ENCODE measurements at places on chromosomes 12 and 14.

- DNase-seq, result no peak
Observed at GRCh38 chr12:125983784-125984500, 918.7 kb downstream of the AACS start.

DNA sequence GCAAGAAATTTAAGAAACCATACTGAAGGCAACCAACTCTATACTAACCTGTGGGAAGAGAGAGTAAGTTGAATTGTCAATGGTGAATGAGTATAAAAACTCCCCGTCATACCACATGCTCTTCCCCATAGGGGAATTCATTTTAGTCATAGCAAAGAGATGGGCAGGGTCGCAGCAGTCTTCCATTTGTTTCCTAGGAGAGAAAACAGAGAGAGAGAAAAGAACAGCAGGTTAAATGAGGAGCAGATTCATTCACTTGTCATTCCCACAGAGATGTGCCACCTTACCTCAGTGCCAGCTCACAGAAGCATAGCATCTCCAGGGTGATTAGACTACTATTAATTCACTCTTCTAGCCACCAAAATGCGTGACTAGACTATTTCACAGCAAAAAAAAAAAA lies 47.4 kb downstream of the ST8SIA1 start:
- DNase-seq, result no peak

GRCh38 chr12:107992870-107993451 lies 136.1 kb upstream of the WSCD2 start:
- peak; percentile 49 for DNase-seq

- DNase-seq, result no peak
Observed at GRCh38 chr14:60164404-60164711, 840 bp downstream of the DHRS7 start.

GRCh38 chr12:55708695-55709233 lies 1.1 kb upstream of the ITGA7 start:
- no peak for DNase-seq

- no peak for DNase-seq
Observed at GRCh38 chr12:128059621-128060370, 207.2 kb upstream of the TMEM132C start.

- no peak for DNase-seq
Observed at GRCh38 chr14:91261986-91262549, 17.6 kb upstream of the GPR68 start.

DNA sequence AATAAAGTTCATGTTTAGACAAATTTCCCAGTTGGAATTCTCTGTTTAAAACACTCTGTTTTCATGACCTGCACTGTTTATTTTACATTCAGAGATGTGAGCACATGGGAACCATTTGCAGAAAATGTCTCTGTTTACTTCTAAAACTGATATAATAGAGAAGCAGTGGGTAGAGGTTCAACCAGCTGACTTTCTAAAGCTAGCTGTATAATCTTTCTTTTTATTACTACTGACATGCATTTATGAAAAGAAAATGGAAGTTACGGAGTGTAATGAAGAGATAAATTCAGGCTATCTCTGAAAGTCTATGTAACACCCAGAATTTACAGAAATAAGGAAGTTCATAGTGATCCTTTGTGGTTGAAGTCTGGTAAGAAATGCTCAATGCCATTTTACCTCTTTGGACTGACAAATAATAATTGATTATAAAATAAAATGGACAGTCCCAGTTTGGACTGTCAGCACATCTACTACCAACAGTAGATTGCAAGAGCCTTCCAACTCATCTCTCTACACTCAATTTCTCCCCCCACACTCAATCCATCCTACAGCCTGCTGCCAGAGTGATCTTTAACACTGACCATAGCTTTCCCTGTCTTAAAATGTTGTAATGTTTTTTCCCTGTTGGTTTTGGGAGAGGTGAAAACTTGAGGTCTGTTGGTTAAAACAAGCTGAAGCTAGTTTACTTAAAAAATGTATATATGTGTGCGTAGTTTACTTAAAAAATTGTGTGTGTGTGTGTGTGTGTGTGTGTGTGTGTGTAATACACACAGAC lies 137.4 kb downstream of the AEBP2 start:
- DNase-seq, result no peak

- no peak for DNase-seq
Observed at GRCh38 chr12:11868027-11868426, 202.7 kb upstream of the BCL2L14 start.

DNA sequence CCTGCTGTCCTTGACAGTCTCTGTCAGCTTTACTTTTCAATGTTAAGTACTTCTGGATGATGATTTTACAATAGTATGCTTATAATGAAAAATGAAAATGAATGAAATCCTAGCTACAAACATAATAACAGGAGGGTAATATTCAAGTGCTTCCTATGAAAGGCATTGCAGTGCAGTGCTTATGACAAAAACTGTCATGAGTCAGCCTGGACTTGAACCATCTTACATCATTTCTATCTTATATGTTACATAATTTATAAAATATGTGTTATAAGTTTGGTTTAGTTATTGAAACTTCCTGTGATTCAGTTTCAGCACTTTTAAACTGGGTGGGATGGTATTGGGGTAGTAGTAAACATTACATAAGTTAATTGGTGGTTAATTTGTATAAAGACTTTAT lies 451.7 kb downstream of the TMEM117 start:
- DNase-seq, result no peak

GRCh38 chr12:84913129-84913515 lies 523 bp upstream of the SLC6A15 start:
- peak; percentile 28 for DNase-seq

DNA sequence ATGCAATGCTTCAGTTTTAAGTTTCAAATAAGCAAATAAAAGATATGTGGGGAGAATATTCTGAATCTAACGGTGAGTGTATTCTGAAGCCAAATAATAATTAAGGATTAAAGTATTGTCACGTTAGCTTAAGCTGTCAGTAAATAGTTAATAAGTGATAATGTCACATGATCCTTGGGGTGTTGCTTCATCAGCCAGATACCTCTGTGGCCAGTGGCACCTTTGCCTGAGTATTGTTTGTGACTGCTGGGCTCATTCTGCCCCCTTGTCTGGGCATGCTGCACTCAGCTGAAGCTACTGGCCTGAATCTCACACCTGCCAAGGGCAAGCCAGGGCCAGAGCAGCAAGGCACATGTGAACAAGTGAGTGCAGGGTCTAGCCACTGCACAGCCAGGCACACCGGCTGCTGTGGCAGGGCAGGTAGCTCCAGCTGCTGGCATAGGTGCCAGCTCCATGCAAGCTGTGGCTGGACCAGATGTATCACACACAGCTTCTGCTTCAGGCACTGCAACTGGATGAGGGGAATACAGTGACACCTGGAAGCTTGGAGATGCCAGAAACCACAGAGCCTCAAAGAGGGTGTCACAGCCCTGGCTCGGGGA lies 739.7 kb downstream of the SLC6A15 start:
- DNase-seq, result no peak

GRCh38 chr14:87630846-87631245 lies 362.1 kb downstream of the GALC start:
- DNase-seq, result no peak

- DNase-seq, result no peak
Observed at GRCh38 chr14:89304561-89304960, 112.5 kb downstream of the FOXN3 start.

- DNase-seq, result no peak
Observed at GRCh38 chr12:126095748-126096510, 1030.7 kb downstream of the AACS start.

- DNase-seq, result no peak
Observed at GRCh38 chr14:87952307-87953094, 40.5 kb downstream of the GALC start.

- no peak for DNase-seq
Observed at GRCh38 chr12:95762123-95762785, 28.3 kb downstream of the NTN4 start.

DNA sequence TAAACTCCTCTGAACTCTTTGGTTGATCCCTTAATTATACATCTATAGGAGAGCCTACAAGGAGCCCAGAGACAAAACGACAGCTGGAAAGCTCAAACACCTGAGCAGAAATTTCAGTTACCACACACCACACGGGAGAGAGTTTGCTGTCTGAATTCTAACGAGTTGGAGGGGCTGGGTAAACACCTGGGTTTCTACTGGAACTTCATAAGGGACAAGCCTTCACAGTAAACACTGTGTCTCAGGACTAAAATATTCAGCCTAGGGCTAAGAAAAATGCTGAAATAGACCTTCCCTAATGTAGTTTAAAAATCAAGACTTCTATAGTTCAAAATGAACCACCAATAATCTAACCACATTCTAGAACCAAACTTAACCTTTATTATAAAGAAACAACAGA lies 9.6 kb upstream of the ANO2 start:
- no peak for DNase-seq

- peak; percentile 92 for DNase-seq
Observed at GRCh38 chr14:94689218-94689984, 77.2 kb downstream of the SERPINA3 start.

DNA sequence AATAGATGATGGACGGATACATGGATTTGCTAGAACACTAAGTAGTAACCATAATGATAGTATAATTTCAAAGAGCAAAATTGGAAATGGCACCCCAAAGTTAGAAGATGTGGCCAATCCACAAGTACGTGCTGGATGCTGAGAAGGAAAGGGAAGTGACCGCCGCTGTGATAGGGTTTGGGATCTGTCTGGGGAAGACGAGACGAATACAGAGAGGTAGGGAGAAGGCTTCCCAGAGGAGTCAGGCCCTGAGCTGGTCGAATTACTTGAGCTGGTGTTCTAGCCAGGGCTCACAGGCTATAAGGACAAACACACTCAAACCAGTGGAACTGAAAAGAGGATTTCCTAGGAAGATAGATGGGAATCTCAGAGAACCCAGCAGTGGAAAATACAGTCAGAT lies 9.4 kb upstream of the ACVR1B start:
- no peak for DNase-seq

GRCh38 chr14:64604881-64605280 lies 55.1 kb downstream of the PPP1R36 start:
- DNase-seq, result no peak

DNA sequence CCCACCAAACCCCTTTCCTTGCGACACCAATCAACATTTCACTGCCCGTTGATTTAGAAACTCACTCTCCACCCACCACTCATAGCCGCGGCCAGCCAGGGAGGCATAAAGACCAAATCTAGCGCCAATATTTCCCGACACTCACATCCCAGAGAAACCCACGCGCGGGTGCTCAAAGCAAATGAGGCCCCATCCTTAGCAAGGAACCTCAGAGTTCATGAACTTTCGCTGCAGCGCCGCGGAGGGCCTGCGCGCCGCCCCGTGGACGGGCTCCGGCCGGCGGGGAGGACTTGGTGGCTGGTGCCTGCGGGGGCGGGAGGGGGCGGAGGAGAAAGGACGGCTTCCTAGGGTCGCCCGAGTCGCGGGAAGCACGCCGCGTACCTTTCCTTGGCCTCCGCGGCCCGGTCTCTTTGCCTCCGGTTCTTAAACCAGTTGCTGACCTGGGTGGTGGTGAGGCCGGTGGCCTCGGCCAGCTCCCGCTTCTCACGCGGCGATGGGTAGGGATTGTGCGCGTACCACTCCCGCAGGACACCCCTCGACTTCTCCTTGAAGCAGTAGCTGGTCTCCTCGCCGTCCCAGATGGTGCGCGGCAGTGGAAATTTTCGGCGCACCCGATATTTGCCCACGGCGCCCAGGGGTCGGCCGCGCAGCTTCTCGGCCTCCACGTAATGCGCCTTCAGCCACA lies 886 bp downstream of the SIX1 start:
- DNase-seq, result peak; percentile 24

DNA sequence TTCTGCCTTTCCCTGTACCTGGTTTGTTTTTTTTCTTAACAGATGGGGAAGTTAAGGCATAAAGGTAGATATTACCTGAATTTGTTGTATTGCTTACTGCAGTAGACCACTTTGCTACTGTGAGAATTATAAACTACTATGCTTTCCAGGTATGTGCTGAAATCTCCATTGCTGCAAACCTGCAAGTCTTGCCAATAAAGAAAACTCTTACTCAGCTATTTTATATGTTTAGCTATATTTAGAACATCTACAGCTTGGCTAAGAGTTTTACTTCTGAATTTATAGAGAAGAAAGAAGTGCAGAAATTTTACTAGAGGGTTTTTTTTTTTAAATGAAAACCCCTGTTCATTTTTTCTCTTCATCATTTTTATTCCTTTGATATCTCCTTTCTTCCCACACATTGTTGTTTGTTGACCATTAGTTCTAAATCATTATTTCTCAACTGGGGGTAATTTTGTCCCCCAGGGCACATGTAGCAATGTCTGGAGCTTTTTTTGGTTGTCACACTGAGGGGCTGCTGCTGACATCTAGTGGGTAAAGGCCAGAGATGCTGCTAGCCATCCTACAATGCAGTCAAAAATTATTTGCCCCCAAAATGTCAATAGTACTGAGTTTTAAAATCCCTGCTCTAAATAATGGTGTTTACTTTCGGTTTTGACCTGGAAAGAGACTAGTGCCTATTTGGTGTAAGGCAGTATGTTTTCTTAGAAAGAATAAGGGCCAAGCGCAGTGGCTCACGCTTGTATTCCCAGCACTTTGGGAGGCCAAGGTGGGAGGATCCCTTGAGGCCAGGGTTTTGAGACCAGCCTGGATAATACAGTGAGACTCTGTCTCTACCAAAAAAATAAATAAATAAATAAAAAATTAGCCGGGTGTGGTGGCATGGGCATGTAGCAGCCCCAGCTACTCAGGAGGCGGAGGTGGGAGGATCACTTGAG lies 48.6 kb downstream of the PCNX1 start:
- DNase-seq, result no peak

DNA sequence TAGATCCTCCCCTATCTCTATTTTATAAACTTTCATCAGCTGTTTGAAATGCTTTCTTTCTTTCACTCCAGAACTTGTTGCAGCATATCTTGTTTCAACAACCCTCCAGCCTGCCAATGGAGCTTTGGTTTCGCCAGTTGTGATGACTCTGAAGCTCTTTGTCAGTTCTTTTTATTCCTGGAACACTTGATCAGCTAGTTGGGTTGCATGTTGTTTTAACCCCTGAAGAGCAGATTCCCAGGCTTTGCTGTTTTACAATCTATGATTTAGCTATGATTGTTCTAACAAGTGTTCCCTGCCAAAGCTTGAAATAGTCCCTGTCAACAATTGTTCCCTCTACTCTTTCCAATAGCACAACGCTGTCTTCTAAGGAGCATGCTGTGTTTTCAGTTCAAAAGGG lies 50.6 kb upstream of the FUT8 start:
- no peak for DNase-seq

DNA sequence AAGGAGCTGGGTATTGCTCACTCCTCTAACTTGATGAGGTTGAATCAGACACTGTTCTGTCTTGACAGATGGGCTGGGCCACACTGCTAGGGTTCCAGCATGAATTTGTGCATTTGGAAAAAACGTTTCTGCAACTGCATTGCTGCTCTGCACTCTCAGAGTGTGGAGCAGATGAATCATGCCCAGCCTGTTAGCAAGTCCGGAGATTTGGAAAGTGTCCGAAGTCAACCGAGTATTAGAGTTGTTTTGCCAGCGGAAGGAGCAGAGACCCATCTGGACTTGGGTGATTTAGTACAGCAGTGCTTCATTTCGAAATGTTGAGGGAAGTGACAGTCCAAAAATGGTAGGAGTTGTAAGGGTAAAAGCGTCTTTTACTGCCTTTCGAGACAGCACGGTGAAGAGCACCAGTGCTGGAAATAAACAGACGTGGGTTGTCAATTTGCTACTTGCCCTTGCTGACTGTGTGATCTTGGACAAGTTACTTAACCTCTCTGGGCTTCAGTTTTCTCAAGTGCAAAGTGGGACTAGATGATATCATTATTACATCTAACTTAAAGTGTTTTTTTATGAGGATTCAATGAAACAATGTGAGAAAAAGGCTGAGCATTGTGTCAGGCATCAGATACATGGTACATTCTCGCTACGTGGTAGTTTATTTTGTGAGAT lies 139.5 kb downstream of the CHST11 start:
- DNase-seq, result no peak

- no peak for DNase-seq
Observed at GRCh38 chr12:104751120-104751519, 207.0 kb downstream of the SLC41A2 start.

- DNase-seq, result no peak
Observed at GRCh38 chr12:3531496-3531895, 40.5 kb downstream of the PRMT8 start.

Data from endothelial cell (in vitro differentiated cells).